ENCODE measurements at places on chromosomes 6 and 20. TPM values are rescaled to one million over a fixed set of nuclear protein-coding genes. Genes with fewer than 3 reads are reported as not detected.

FOXA2 gene
- not detected for polyA plus RNA-seq

NRN1 gene
- 5.5 TPM for polyA plus RNA-seq

IL17F gene
- not detected for polyA plus RNA-seq

MYCT1 gene
- 15.3 TPM for polyA plus RNA-seq

ENPP1 gene
- polyA plus RNA-seq: 22.5 TPM

OOEP gene
- polyA plus RNA-seq: not detected

EFCAB8 gene
- 0.29 TPM for polyA plus RNA-seq

RSPH3 gene
- polyA plus RNA-seq: 17.6 TPM

PLA2G7 gene
- polyA plus RNA-seq: 2.7 TPM

TCF15 gene
- 1.7 TPM for polyA plus RNA-seq

ISM1 gene
- polyA plus RNA-seq: 5.3 TPM

NT5DC1 gene
- 44.4 TPM for polyA plus RNA-seq

Data from left renal pelvis (tissue), 4 donors.